ENCODE measurements at places on chromosomes 2 and 18.

- DNase-seq = no peak
Measured at GRCh38 chr18:69365658-69366057, 35.0 kb upstream of the DOK6 start.

DNA sequence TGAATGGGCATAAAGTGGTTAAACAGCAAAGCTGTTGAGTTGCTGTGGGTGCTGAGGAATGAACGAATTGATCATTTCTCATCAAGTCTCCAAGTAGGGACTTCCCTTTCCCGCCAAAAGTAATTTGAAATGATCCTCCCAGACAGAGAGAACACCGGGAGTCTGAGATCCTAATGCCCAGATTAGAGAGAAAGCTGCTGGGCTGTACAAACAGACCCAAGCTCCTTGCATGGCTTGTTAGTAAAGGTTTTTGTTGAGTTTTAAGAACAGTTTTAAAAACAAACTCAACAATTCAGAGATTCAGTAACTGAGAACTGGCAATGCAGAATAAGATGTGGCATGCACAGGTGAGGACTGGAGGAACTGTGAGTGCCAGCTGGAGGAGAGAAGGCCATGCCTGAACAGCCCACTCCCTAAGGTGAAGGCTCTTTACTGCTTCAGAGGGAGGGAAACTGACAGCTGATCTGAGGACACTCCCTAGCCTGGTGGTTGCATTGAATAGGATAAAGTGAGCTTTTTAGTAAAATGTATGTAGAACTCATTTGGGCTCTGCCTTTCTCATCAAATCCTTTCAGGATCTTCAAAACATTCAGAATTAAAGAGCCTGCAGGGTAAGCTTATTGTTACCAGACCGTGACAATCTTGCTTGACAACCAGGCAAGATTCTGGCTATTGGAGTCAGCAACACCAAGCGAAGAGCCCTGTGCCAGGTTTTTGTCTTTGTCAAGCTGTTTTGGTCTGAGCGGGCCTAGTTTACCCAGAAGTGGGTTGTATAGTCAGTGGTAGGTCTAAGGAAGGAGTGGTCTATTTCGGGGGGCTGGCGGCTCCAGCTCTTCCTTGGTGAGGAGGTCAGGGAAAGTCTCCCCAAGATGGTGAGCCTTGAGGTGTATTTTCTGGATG is 63.2 kb upstream of the IGFBP5 start:
- DNase-seq = no peak

DNA sequence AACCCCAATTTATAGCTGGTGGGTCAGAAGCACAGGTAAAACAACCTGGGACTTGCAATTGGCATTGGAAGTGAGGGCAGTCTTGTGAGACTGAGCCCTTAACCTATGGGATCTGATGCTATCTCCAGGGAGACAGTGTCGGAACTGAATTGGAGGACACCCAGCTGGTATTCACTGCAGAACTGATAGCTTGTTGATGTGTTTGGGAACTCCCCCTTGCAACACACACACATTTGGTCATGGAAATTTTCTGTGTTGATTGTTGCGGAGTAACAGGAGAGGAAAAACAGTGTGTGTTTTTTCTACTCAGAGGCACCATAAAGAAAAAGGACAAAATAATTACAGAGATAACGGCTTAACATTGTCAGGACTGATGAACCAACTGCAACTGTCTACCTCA is 16.1 kb downstream of the TPGS2 start:
- no peak for DNase-seq

- no peak for DNase-seq
Measured at GRCh38 chr2:209348433-209348832, 75.4 kb upstream of the MAP2 start.

DNA sequence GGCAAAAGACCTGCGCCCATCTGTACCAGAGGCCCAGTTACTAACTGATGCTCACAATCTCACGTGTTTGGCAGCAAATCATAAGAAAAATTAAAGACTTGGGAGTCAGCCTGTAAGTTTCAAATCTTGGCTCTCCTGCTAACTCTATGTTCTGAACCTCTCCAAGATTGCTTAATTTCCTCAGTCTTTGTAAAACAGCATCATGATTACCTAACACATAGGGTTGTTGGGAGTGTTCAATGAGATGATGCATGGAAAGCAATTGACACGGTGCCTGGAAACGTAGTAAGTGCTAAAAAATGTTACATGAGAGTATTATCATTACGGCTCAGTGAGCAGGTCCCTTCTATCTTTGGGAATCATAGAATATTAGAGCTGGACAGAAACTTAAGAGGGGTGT is 497.6 kb upstream of the TCF4 start:
- DNase-seq = no peak

DNA sequence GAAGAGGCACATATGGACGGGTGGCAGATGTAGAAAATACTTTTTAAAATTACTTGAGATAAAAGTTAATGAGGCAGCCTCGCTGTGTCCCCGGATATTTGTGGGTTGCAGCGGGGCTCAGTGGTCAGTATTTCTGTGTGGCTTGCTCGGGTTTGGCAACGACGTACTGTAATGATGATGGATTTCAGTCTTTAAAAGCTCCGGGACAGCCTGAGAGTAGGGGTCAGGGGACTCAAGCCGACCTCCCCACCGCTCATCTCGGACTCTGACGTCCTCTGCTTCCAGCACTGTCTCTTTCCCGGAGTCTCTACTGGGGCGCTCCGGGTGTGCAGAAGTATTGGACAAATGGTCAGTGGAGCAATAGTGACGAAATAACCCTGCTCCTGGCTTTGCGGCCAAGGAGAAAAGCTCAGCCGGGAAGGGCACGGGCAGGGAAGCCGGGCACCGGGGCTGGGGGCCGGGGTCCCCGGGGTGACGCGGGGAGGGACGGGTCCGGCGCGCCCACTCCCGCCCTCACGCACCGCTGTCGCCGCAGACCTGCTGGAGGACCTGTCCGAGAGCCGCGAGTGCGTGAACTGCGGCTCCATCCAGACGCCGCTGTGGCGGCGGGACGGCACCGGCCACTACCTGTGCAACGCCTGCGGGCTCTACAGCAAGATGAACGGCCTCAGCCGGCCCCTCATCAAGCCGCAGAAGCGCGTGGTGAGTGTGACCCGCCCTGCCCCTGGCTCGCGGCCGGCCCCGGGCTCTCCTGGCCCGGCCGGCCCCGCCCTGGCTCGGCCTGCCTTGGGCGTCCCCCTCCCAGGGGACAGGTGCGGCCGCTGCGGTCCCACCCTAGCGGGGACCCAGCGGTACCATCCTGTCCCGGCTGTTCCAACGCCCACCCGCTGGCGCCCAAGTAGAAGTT is 7.3 kb downstream of the GATA6 start:
- DNase-seq = no peak

GRCh38 chr2:200705305-200706041 is 106.2 kb upstream of the BZW1 start:
- DNase-seq = no peak

- no peak for DNase-seq
Measured at GRCh38 chr18:66603941-66604627, at the start of gene CDH19. Gene CDH19 (minus strand): TSS chr18:66604090. CDS start chr18:66572204, 31,886 bp downstream.

DNA sequence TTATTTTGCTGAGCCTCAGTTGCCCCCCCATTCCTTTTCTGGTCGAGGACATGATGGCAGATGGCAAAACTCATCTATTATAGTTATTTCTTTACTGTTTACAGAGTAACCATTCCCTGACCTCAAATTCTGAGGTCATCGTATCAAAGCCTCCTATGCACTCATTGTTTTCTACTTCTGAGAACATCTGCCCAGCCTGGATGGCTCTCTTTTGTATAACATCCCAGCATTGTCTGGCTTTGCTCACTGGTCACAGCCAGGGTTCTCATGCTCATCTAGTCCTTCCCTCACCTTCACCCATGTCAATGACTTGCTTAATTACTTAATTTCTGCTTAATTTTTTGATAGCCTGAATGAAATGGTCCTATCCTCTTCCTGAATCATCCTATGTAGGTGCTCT is 472.1 kb downstream of the PARD3B start:
- no peak for DNase-seq

DNA sequence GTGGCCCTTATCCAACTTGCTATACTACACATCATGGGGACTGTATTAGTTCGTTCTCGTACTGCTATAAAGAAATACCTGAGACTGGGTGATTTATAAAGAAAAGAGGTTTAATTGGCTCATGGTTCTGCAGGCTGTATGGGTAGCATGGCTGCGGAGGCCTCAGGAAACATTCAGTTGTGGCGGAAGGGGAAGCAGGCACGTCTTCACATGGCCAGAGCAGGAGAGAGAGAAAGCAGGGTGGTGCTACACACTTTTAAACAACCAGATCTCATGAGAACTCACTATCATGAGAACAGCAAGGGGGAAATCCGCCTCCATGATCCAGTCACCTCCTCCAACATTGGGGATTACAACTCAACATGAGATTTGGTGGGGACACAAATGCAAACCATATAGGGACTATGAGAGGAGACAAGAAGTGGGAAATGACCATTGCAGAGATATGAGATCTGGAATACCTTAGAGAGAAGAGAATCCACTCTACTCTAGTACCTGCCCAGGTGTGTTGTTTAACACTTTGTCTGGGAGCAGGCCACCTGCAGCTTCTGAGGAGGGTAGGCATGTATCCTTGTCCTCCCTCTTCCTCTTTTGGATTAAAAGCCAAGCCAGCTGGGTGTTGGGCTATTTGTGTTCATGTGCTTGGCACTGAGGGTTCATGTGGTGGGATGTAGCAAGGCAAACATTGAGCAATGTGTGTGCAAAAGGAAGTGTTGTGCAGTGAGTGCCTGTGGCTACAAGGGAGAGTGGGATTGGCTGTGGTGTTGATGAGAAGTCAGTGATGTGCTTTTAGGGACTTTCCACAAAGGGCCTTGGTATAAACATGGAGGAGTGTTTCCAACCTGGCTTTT is 22.8 kb downstream of the TTLL4 start:
- peak; percentile 50 for DNase-seq

DNA sequence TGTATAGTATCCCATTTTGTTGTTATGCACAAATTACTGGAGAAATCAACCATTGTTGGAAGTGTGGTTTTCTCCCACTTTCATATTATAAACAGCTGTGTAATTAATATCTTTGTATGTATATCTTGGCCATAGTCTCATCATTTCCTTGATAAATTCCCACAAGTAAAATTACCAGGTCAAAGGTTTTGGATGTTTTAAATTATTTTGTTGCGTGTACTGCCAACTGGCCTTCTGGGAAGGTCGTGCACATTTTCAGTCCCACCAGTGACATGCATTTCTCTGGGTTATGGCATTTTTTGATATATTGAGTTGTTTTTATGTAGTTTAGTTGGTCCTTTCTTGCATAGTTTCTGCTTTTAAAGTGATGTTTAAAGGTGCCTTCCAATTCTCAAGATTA is 41.5 kb downstream of the TSHZ1 start:
- DNase-seq = no peak

DNA sequence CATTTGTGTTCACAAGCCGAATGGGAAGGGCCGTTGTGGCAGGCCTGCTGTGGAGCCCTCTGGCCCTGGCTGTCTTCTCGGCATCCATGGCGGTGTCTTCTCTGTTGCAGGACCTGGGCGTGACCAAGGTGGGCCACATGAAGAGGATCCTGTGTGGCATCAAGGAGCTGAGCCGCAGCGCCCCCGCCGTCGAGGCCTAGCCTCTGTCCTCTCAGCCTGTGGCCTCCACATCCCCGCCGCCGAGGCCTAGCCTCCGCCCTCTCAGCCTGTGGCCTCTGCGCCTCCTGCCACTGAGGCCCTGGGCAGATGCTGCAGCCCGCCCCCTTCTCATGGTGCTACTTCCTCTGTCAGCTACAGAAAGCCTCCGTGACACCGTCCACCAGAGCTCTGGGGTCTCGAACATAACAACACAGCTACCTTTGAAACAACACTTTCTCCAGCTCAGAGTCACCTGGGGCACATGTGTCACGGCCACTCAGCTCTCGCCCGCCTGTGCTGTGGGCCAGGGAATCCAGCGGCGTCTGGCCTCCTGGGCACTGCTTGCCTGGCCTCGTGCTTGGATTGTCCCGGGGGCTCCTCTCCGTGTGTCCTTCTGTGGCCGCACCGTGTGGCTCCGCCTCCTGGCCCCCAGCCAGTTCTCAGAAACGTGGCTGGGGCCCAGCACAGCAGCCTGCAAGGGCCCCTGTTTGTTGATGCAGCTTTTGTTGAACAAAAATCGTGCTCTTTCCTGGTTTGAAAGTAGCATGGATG is 97.1 kb downstream of the USP40 start:
- peak; percentile 46 for DNase-seq

- no peak for DNase-seq
Measured at GRCh38 chr2:234329202-234329960, 167.5 kb downstream of the ARL4C start.

DNA sequence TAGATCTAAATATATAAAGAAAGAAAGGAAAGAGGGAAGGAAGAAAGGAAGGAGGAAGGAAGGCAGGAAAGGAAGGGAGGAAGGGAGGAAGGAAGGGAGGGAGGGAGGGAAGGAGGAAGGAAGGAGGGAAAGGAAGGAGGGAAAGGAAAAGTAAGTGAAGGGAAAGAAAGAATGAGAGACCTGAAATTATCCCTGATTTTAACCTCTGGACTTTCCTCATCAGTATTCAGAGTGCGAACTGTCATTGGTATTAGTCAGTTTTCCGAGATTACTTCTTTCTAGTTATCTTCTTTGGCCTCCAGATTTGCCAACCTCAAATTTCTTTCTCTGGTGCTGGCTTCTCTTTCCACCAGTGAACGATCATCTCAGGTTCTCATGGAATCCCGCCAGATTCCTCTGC is 215.5 kb upstream of the FN1 start:
- no peak for DNase-seq

DNA sequence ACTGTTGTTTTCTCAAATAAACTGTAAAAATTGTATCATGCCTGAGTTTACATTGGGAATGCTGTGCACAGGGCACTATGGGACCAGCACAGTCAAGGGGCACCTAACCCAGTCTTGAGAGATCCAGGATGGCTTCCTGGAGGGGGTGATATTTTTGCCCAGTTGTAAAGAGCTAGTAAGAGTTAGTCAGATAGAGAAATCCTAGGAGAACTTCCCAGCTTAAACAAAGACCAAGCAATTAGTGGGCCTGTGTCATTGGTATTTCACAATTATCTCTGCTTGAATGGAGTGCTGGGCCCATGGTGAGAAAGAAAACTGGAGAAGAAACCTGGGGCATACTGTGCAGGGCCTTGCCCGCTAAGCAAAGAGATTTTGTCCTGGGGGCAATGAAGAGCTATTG is 12.2 kb downstream of the XDH start:
- no peak for DNase-seq

- DNase-seq = no peak
Measured at GRCh38 chr2:60413814-60414168, 139.7 kb downstream of the BCL11A start.

DNA sequence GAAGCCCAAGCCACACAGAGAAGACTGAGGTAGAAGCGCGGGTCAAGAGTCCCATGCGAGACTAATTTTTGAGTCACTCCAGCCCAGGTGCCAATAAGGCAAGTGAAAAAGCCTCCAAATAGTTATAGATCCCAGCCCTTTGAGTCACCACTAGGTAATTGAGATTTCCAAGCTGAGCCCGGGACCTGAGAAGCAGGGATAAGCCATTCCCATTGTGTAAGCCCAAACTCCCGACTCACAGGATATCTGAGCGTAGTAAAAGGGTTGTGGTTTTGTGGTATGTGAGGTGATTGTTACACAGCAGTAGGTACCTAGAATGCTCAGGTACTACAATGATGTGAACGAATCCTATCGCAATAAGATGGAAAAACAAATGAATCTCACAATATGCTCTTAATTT is 560.7 kb downstream of the DSC3 start:
- no peak for DNase-seq
